EH (cell line): ENCODE measurements at places on chromosomes 7 and 10.

DNA sequence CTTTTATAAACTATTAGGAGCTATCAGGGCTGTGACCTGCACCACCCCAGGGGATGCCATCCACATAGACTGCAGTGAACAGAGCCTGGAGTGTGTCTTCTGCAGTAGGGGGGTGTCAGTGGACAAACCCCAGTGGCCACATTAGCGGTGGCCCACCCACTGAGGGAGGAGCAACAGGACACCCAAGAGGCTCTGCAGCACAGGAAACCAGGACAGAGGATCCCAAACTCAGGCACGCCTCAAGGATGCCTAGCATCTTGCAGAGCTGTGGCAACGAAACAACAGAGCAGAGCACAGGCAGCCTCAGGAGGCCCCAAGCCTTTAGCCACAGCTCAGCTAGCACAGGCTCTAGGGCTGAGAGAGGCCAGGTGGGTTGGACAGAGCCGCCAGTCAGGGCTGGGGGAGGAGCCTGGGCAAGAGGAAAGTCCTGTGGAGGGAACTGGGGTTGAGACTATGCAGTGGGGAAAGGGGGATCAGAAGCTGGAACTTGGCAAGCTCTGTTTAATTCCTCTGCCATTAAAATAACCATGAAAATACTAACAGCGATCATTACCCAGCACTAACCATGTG, 53.8 kb downstream of the GRID1 start:
- DNase-seq = no peak

- no peak for DNase-seq
Measured at GRCh38 chr7:130442601-130443000, 1.8 kb upstream of the CEP41 start.

- no peak for DNase-seq
Measured at GRCh38 chr7:156224833-156225225, 412.6 kb upstream of the SHH start.

DNA sequence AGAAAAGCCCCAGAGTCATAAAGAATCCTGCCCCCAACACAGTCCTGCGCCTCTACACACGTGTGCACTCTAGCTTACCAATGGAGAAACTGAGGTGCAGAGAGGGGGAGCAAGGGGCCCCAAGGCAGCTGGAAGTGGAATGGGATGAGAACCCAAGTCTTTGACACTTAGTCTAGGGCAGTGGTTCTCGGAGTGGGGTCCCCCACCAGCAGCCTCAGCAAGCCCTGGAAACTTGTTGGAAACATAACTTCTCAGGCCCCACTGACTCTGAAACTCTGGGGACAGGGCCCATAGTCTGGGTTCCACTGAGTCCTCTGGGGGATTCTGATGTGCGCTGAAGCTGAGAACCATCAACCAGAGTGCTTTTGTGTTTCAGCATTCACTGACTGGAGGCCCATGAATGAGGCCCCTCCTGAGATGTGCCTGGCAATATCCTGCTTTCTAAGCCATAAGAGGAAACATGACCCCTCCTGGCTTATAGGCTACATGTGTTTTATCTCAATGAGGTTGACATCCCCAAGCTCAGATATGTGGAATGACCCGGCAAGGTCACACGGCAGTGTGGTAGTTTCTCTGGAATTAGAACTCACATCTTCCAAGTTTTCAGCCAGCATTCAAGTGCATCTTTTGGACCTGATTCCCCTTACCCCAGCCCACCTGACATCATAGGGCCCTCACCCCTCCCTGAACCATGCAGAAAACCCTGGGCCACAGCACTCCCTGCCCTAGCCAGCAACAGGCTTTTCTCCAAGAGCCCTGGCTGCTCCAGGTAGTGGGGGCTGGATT, 147.3 kb upstream of the PCBD1 start:
- DNase-seq = no peak

GRCh38 chr7:150703209-150703608, 13.2 kb upstream of the GIMAP1 start:
- DNase-seq = no peak
